ENCODE measurements at places on chromosomes 2 and 18.
A peak's percentile ranks its signal among the peaks of the same experiment; 100 is the strongest.

DNA sequence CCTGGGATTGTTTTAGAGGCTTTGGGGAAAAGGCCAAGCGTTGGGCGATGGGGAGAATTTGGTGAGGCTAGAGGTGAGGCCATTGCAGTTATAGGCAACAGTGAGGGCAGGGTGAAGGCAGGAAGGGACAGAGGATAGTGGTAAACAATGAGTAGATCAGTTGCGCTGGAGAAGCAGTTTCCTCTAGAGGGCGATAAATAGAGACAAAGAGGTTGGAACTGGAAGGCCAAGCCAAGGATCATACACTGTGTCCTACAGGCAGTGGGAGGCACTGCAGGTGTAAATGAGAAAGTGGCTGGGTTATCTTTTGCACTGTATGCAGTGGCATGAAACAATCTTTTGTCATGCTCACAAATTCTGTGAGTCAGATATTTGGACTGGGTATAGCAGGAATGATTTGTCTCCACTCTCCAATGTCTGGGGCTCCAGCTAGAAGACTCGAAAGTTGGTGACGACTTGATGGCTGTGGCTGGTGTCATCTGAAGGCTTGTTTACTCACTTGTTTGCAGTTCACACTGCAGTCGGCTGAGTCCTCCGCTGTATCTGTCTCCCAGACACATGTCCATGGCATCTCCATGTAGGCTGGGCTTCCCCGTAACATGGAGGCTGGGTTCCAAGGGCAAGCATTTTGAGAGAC lies 82.1 kb downstream of the TNP1 start:
- peak; percentile 29 for DNase-seq

- no peak for DNase-seq
Observed at GRCh38 chr2:42651057-42651456, 82.6 kb downstream of the MTA3 start.

DNA sequence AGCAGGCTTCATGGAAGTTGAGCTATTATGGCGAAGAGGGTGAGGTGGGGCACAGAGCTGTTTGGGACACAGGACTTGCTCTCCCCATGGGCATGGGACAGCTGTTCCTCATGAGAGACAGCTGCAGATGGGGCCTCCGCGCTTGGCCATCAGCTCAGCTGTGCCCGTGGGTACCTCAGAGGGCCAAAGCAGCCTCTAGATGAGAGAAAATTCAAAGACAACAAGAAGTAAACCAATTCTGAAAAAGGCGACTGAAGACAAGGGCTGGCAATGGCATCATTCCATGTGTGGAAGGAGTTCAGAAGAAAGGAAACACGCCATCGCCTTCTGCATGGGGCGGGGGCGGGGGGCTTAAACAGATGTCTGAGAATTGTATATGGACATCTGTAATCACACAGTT lies 136.2 kb downstream of the BCL2 start:
- no peak for DNase-seq

DNA sequence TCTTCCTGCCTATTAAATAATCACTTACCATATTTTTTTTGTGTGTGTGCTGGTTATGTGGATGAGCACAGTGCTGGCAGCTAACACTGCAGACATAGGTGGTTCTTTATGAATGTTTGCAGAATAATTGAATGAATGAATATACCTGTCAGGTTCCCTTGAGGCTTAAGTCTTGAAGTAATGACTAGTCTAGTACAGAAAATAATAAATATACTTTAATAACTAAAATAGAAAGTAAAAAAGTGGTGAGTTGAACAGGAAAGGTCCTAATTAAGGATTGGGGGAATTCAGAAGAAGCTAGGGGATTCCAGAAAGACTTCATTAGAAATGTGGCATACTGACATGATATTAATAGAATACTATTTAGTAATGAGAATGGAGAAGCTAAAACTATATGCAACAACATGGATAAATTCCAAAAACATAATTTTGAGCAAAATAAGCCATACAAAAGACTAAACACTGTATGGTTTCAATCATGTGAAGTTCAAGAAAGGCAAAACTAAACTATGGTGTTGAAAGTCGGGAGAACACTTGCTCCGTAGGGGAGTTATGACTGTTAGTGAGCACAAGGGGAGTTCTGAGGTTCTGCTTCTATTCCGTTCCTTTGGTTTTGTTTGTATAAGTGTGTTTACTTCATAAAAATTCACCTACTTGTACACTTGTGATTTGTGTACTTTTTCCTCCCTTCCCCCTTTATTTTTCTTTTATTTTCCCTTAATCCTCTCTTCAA lies 464.6 kb downstream of the MTX2 start:
- no peak for DNase-seq

- DNase-seq: peak; percentile 84
Observed at GRCh38 chr2:74867841-74868658, 34.1 kb downstream of the HK2 start.

GRCh38 chr2:165120740-165121467 lies 82.9 kb downstream of the SCN3A start:
- no peak for DNase-seq

GRCh38 chr2:193467276-193467987 lies 1272.7 kb upstream of the TMEFF2 start:
- no peak for DNase-seq

DNA sequence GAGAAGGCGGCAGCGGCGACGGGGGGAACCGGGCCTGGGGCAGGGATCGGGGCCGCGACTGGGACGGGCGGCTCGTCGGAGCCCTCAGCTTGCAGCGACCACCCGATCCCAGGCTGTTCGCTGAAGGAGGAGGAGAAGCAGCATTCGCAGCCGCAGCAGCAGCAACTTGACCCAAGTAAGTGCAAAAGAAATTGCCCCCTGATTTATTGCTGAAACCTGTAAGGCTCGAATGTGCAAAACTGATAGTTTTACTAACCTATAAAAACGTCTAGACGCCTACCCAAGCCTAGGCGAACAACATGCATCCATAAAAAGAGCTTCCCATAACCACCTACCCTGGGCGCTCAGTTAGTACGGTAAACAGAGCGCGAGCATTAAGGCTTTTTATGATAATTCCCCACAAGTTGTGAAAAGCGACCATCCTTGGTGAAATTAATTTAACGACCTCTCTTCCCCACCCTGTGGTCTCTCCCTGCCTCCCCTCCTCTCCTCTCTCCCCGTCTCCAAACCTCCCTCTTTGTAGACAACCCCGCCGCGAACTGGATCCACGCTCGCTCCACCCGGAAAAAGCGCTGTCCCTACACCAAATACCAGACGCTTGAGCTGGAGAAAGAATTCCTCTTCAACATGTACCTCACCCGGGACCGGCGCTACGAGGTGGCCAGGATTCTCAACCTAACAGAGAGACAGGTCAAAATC lies 1.0 kb downstream of the HOXD9 start:
- DNase-seq: no peak

GRCh38 chr18:53153281-53153680 lies 813.3 kb downstream of the DCC start:
- DNase-seq: no peak

DNA sequence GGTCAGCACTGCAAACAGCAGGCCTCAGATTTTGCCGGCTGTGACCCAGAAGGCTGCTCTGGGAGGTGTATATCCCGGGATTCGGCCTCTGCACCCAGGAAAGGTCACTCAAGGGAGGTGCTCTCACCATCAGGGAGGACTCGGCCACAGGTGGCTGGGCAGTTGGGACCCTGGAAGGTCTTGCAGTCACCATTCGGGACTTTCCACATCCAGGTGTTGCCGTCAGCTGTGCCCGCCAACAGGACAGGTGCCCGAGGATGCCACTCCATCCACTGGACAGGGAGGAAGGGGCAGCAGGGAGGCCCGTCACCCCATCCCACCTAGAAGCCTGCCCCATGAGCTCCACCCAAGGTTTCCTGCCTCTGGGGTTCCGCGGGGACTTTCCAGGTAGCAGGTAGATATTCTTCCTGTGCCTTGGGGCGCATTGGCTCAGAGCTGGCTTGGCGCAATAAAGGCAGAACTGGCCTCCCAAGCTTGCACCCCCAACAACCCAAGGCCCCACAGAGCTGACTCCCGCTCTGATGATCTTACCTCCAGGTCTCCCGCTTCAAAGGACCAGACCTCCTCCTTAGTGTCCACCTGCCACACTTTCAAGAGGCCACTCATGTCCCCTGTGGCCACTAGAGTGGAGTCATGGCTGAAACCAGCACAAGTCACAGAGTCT lies 3.5 kb downstream of the AAMP start:
- DNase-seq: no peak

DNA sequence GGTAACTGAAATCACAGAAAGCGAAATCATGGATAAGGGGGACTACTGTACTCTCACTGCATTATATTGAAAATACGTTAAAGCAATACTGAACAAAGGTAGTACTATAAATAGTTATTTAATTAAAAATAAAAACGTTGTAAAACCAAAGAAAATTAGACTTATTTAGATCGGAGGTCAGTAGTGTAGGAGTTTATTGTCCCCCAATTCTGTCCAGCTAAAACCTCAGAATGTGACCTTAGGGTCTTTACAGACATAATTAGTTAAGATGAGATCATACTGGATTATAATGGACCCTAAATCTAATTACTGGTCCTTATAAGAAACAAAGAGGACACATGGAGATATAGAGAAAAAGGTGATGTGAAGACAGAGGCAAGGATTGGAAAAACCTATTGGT lies 95.3 kb downstream of the PHLPP1 start:
- no peak for DNase-seq

DNA sequence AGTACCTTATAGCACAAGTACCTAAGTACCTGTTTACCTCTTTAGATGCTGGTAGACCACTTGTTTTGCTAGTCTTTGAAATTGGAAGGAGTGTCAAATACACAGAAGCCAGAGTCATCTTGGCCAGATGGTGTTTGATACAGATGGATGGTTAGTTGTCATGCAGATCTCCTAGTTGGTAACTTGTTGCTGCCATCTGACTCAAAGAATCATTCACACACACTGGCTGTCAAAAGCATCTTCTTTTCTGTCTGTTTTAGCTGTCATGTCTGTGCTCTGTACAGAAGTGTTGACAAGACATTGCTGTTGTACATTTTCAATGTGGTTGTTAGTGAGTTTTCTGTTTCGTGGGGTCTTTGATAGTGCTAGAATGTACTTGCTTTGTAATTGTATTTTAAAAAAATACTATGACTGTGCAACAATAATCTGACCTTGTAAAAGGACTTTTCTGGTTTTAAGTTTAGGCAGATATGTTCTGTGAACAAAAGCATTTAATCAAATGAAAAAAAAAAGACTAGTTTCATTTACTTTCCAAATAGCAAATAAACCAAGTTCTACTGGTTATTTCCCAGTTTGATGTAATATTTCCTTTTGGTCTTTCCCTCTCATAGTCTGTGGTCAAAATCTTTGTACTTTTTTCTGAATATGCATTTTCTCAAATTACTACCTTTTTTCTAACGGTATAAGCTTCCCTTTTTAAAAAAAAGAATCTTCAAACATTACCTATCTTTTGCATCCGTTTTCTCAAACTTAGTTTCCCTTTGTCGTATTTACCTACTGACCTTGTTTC lies 39.9 kb downstream of the TANK start:
- DNase-seq: no peak

DNA sequence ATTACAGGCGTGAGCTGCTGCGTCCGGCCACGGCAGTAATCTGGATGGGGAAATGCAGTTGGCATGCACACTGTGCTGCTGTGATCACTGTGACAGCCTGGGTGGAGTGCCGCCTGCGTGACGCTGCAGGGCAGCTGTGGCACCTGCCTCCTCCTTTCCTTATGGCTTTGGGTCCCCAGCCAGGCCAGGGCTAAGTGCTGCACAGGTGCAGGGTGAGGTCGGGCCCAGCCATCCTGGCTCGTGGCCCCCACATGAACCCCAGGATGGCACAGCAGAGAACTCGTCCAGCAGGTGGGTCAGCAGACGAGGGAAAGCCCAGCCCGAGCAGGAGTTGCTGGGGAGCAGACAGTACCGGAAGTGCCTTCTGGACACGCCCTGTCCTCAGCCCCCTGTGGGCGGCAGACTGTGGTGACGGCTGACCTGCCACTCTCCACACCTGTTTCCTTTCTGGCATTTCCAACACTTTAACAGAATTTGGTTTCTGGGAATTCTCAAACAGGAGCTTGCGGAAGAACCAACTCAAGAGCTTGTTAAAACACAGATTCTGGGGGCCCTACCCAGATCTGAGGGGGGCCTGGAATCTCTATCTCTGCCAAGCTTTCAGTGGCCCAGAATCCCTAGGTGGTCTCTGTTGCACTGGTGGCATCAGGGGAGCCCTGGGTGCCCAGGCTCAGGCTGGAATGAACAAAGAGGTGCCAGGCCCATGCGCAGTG lies 16.9 kb downstream of the HS1BP3 start:
- DNase-seq: no peak

DNA sequence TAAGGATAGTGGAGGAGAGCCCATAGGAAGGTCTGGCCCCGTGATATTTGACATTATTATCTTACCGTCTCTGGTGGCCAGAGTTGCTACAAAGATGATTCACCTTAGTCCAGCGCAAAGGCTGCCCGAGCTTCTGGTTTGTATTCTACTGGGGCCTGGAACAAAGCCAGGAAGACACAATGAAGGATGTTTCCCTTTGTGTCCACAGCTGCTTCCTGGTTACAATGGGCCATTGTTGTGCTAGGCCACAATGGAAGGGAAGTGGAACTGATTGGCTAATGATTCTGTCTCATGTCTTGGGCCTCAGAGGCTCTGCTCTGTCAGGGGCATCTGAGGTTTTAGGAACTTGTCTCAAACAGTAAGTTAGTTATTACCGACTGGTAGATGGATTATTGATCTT lies 132.2 kb downstream of the TDRD15 start:
- DNase-seq: no peak

DNA sequence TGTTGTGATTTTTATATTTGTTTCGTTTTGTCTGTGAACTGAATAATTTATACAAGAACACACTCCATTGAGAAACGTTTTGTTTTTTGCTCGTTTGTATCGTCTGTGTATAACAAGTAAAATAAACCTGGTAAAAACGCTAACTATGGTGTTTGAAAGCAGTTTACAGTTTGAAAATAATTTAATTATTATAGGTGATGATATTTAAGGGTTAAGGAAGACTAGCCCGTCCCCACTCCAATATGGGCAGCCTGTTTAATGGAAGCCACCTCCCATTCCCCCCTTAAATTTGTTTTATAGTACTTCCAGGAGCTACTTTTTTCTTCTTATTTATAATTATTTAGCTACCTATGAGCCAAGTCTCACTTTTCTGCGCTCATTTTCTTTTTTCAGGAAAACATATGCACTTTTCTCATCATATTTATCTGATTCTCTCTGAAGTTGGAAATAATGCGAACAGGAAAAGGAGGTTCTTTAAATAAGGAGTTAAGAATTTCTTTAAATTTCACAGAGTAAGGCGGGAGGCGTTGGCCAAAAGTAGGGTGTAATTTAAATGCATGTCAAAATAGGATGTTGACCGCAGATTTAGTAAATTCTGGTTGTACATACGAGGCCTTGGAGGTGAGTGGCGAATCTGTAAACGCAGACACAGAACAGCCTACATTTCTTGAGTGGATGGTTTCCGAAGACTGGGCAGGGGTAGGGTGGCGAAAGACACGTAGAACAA lies 9.8 kb downstream of the TBR1 start:
- no peak for DNase-seq

- DNase-seq: no peak
Observed at GRCh38 chr18:48477348-48477747, 61.5 kb upstream of the CTIF start.

- DNase-seq: no peak
Observed at GRCh38 chr18:34458410-34458977, 233.8 kb upstream of the NOL4 start.

DNA sequence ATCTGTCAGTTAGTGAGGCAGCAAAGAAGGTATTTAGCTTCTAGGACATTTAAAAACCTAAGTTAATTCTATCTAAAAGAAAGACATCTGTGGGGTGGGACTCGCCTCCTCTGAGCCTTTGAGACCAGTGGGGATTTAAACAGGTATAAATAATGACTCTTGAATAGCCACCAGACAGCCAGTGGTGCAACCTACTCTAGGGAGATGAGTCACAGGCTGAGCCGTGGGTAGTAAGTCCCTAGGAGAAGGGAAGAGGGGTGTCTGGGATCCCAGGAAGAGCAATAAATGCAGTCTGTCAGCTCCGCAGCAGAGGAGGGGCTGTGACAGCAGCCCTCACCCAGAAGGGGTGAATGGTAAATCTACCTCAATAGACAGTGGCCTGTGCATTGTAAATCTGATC lies 43.1 kb upstream of the GALNT3 start:
- peak; percentile 26 for DNase-seq

All from AG10803 (cell line).